ENCODE measurements at places on chromosomes 3 and 15. TPM values are rescaled to one million over a fixed set of nuclear protein-coding genes. Genes with fewer than 3 reads are reported as not detected.

KCNMB3 gene
- 1.1 TPM for total RNA-seq

AGTR1 gene
- total RNA-seq: not detected

CCR3 gene
- total RNA-seq: not detected

NUP210 gene
- total RNA-seq: 204 TPM

Measured in activated CD4-positive, alpha-beta T cell treated with anti-CD3 and anti-CD28 coated beads, Interleukin-2, amount 10 ng/mL, durations not matched to agents 7 days and 5 days (primary cell).